SJCRH30 (cell line): ENCODE measurements at places on chromosomes 2 and 18. TPM values are rescaled to one million over a fixed set of nuclear protein-coding genes. Genes with fewer than 3 reads are reported as not detected.

DNA sequence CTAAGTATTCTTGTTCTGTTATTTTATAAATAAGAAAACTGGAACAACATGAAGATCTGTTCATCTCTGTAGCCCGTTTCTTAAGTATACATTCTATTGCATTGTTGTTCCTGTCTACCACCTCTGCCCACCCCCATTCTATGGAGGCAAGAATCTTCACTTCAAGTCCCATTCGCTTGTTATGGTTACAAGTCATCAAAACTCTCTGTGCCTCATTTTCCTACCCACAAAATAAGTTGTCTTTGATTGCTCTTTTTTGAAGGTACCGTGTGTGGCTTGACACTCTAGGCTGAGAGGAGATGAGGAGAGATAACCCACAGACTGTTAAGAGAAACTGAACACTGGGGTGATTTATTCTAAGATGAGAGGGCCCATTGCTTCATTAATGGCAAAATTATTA lies 2.9 kb upstream of the EVA1A start:
- no peak for DNase-seq

DNA sequence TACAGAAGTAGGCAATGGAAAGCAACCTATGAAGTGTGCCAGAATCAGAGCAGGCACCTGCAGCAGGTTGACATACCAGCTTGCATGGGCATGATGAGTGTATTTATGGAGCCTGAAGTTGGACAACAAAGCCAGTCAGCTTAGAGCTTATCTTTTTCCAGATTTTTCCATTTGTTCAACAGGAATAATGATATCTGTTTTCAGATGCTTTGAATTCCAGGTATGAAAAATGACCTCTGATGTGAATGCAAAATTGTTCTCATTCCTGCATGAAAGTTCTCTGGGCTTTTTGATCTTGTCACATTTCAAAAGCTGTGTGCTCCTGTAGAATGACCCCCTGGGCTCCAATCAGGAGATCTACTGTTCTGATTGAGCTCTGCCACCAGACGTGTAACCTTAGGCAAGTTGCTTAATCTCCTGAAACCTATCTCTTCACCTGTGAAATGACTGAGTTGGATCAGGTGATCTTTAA lies 38.2 kb upstream of the VIT start:
- DNase-seq = no peak

- no peak for DNase-seq
Measured at GRCh38 chr2:134773335-134773734, 54.5 kb upstream of the TMEM163 start.

Gene KCNIP3
- total RNA-seq = not detected in 2 replicates

- no peak for DNase-seq
Measured at GRCh38 chr18:53610957-53611356, 613.5 kb downstream of the MBD2 start.

Gene SAG
- total RNA-seq = not detected in 2 replicates
